ENCODE measurements at places on chromosomes 5 and 9. TPM values are rescaled to one million over a fixed set of nuclear protein-coding genes. Genes with fewer than 3 reads are reported as not detected.

Gene KIAA1958
- total RNA-seq, result 19.5 TPM

Gene IFNE
- total RNA-seq, result 4.7 TPM

Gene NKD2
- 0.57 TPM for total RNA-seq

Gene STX17
- total RNA-seq, result 47.8 TPM

Gene STPG3
- total RNA-seq, result 0.46 TPM

Gene ACTBL2
- 1.5 TPM for total RNA-seq

Gene ZNF454
- not detected for total RNA-seq

Gene EQTN
- total RNA-seq, result not detected

Gene SNCB
- not detected for total RNA-seq

Gene PRSS3
- total RNA-seq, result 1.0 TPM
